ENCODE measurements at places on chromosomes 11 and 22.

- no peak for DNase-seq
These were observed 98.9 kb downstream of the TRAF6 start for GRCh38 chr11:36411202-36411640.

DNA sequence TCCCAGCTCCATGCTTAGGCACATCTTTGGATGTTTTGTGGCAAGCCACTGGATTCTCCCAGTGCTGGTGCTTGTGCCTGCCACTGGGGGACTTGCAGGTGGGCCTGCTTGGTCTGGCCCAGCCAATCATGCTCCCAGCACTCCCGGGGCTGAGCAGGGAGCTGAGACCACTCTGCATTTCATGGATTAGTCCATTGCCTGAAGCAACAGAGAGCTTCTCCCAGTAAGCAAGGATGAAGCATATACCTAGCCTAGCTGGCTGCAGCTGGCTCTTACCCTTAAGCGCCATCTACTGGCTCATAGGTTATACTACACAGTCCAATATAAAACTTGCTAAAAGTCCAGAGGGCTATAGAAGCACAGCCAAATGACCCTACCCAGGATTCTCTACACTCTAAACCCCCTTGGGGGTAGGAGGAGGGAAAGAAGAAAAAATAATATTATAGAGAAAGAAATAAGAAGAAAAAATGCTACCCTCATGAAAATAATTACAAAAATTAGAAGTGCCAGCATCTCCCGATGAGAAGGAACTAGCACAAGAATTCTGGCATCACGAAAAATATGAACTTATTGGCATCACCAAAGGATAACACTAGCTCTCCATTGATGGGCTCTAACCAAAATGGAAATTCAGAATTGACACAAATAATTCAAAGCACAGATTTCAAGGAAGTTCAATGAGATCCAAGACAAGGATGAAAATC is 275.3 kb downstream of the C11orf87 start:
- DNase-seq: peak; percentile 41

GRCh38 chr11:76791861-76792260 is 8.7 kb downstream of the TSKU start:
- no peak for DNase-seq

DNA sequence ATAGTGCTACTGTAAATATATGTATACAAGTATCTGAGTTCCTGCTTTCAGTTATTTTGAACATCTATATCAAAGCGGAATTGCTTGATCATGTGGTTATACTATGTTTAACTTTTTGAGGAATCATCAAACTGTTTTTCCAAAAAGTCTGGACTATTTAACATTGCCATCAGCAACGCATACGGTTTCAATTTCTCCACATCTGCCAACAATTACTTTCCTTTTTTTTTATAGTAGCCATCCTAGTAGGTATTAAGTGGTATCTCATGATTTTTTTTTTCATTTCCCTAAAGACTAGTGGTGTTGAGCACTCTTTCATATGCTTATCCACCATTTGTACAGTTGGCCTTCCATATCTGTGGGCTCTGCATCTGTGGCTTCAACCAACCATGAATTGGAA is 1.3 kb upstream of the UBE4A start:
- DNase-seq: no peak

DNA sequence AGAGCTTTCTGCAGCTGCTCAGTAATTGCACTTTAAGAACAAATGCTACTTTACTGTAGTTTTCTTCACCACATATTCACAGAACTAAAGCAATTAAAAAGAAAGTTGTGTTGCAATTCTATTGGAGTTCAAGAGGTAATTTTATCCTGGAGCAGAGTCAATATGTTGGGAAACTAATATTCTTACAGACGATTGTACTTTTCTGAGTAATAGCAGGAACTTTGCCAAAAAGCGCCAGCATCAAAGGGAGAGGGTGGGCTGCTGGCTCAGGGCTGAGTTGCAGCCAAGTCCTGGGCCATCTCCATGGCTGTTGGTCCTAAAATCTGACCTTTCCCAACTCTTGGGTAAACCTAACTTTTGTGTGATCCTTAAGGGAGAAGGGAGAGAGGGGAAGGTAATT is 73.6 kb upstream of the MYO18B start:
- DNase-seq: peak; percentile 33

GRCh38 chr11:103673773-103674172 is 362.7 kb upstream of the DDI1 start:
- DNase-seq: no peak

Measured in NCI-H1105 (cell line).